NCI-H1105 (cell line): ENCODE measurements at places on chromosomes 7 and 10.

- no peak for DNase-seq
These were observed 87.2 kb downstream of the ABCC2 start for GRCh38 chr10:99869581-99870122.

DNA sequence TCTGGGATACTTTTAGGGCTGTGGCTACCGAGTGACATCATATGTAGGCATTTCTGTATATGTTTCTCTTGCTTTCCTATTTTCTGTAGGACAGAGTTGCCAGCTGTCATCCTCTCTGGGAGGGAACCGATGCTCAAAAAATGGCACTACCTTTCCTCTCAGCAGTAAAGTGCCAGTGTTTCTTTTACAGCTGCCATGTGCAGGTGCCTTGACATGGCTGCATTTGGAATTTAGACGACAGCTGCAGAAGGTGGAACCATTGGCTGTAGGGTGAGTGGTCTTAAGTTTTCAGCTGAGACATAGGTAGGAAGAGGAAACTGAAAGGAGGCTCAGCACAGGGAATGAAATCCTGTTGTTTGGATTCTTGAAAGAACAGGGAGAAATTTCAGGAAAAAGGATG lies 20.2 kb upstream of the RPA3 start:
- DNase-seq = peak; percentile 43

DNA sequence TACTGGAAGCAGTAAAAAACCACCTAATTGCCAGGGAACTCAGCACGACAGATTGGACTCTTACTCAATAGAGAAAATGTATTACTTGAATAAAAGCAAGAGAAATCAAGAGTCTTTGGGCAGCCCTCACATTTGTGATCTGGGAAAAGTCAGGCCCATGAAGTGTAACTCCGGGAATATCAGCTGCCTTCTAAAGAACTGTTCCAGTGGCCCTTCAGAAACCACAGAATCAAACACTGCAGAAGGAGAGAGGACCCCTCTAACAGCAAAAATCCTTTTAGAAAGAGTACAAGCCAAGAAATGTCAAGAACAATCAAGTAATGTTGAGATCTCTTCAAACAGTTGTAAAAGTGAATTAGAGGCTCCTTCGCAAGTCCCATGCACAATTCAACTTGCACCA lies 540.0 kb upstream of the TEX47 start:
- DNase-seq = no peak

- no peak for DNase-seq
These were observed 18.9 kb downstream of the CALML3 start for GRCh38 chr10:5543623-5544022.

GRCh38 chr10:119189811-119190282 lies 11.2 kb upstream of the PRDX3 start:
- DNase-seq = no peak

DNA sequence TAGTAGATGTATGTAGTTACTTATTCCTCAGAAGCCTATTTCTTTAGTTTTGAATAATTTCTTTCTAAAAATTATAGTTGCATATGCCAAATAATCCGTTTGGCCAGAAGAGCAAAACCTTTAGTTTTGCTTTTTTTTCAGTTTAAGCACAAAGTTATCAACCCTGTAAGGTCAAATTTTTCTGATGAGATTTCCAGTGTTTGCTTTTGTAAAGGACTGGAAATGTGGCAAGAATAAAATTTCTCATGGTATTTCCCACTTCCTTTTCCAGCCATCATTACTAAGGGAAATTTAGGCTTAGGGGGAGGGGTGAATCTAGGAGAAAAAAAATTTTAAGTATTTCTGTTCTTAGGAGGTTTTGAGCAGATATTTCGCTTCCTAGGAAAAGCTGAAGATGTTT lies 7.6 kb downstream of the CALD1 start:
- DNase-seq = no peak

GRCh38 chr7:127683776-127684681 lies 32.0 kb downstream of the SND1 start:
- peak; percentile 41 for DNase-seq

DNA sequence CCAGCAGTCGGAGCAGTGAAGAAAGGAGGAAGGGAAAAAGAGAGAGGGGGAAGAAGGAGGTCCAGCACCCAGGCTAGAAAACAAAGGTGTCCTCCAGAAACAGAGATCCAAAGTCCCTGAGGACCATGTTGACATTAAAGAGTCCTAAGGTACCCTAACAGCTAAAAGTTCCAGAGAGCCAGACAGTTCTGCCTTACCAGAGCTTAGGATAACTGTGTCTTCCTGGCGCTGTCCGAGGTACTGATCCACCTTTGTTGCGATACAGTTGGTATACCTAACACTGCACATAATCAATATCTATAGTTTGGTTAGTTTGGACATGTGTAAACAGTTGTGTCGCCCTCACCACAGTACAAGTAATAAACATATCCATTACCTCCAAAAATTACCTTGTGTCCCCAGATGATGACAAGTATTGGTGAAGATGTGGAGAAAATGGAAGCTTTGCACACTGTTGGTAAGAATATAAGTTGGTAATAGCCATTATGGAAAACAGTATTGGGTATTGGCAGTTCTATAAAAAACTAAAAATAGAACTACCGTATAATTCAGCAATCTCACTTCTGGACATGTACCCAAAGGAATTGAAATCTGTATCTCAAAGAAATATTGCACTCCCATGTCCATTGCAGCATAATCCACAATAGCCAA lies 59.8 kb downstream of the GRID1 start:
- no peak for DNase-seq

DNA sequence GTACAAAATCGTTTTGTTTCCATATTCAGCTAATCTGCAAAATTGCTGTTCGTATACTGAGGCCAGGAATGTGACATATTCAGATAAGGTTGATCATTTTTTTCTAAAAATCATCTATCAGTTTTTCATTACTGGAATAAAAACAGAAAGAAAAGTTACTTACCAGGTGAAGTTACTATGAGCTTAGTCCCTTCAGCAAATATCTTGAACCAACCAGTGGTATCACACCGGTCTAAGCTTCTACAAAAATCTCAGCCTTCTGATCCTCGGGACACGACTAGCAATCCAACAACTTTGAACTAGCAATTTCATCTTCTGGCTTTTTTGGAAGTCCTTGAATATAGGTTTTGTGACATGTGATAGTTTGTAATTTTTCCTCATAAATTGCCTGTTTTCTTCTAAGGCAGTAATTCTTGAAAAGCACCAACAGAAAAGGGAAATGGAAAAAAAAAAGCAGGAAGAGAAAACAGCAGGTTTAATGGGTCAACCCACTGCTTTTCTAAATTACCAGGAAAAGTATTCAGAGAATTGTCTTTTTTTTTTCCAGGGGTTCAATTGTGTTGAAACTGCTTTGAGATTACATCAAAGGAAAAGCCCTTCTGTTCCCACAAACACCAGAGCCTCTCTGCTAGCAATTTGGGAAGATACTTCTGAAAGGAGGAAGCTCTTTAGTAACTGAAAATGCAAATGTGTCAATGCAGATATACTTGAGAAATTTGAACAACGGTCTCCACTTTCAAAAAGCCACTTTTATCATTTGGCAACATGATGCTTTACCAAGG lies 2.9 kb upstream of the TARP start:
- DNase-seq = no peak

- DNase-seq = no peak
These were observed 13.8 kb downstream of the MTERF1 start for GRCh38 chr7:91866599-91867148.

DNA sequence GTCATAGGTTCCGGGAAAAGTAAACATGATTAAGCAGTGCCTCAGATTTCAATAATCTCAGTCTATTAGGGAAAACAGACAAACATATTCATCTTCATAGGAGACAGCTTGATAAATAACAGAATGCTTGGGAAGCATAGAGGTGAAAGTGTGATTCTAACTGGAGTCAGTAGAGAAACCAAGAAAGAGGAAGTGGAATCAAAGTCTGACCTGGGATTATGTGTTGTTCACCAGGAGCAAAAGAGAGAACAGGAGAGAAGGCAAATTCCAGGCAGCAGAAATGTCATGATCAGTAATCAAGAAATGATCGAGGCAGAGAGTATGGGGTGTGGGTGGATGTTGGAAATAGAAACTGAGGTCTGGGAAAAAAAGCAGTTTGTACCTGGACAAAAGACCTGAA lies 43.7 kb downstream of the DGKB start:
- DNase-seq = no peak

GRCh38 chr7:142602183-142602582 lies 147.1 kb upstream of the PRSS1 start:
- DNase-seq = no peak

- no peak for DNase-seq
These were observed 140.0 kb upstream of the NRBF2 start for GRCh38 chr10:62993121-62993520.

- DNase-seq = peak; percentile 39
These were observed 7.8 kb downstream of the NOD1 start for GRCh38 chr7:30470771-30471170.
